ENCODE measurements at places on chromosomes 16 and 17.

DNA sequence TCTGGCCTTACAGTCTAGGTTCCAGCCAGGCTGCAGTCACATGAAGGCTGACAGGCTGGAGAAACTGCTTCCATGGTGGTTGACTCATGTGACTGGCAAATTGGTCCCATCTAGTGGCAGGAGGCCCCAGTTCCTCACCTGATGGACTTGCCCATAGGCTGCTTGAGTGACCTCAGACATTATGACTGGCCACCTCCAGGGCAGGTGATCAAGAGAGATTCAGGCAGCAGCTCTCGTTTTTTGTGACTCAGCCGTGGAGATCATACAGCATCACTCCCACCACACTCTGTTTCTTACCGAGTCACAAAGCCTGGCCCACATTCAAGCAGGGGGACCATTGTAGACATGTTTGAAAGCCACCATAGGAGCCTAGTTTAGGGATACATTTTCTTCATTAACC lies 34.5 kb downstream of the SIAH1 start:
- DNase-seq, result no peak

GRCh38 chr17:75430159-75430974 lies 24.9 kb upstream of the GRB2 start:
- no peak for DNase-seq

DNA sequence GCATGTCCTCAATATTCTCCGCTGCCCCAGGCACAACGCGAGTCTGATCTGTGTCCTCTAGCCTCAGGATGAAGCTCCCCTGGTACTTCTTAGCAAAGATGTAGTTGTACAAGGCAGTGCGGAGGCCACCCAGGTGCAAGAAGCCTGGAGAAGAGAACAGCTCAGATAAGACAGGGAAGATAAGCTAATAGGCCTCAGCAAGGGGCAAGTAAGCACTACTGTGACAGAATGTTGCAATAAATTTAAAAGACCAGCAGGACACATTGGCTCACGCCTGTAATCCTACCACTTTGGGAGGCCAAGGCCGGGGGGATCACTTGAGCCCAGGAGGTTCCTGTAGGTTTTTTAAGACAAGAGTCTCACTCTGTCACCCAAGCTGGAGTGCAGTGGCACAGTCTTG lies 5.0 kb downstream of the EARS2 start:
- DNase-seq, result no peak

DNA sequence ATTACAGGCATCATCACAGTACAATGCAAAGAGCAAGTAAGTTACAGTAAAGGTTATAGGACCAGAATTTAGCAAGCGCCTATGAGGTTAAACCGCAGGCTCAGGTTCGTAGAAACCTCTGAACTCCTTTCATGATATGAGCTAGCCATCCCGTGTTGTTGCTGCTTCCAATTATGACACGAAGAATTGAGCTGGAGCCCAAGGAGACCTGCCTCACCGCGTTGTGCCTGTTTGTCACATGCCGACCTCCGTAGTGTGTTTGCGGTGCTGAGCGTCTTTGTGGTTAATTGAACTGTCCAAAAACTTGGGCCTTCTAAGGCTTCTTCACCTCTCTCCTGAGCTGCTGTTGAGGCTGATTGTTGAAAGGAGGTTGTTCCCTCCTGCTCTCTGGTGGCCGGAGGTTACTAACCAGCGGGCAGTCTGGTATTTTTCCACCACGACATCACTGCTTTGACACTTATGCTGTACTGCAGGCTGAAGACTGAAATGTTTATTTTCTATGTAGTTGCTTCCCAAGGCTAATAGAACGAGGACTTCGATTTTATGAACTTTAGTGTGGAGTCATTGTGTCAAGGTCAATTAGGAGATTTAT lies 67.5 kb downstream of the SEC14L1 start:
- DNase-seq, result no peak

- no peak for DNase-seq
These were observed 9.7 kb downstream of the ZNF19 start for GRCh38 chr16:71479420-71479819.
